ENCODE measurements at places on chromosomes 7 and 10.

DNA sequence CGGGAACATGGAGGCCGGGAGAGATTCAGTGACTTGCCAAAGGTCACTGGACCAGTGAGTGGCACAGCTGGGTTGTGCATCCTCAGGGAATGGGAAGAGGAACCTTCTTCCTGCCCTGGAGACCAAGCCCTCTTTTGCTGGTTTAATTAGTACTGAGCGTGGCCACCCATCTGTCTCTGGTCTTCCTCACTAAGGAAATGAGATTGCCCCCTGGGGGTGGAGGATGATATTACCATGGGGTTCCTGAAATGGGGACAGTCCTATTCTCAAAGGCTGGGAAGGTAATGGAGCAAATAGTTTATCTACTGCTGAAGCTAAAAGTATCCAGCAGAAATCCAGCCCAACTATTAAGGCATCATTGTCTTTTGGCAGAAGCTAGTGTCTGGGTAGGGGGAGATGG, 98.6 kb upstream of the FGFR2 start:
- peak; percentile 6 for DNase-seq

DNA sequence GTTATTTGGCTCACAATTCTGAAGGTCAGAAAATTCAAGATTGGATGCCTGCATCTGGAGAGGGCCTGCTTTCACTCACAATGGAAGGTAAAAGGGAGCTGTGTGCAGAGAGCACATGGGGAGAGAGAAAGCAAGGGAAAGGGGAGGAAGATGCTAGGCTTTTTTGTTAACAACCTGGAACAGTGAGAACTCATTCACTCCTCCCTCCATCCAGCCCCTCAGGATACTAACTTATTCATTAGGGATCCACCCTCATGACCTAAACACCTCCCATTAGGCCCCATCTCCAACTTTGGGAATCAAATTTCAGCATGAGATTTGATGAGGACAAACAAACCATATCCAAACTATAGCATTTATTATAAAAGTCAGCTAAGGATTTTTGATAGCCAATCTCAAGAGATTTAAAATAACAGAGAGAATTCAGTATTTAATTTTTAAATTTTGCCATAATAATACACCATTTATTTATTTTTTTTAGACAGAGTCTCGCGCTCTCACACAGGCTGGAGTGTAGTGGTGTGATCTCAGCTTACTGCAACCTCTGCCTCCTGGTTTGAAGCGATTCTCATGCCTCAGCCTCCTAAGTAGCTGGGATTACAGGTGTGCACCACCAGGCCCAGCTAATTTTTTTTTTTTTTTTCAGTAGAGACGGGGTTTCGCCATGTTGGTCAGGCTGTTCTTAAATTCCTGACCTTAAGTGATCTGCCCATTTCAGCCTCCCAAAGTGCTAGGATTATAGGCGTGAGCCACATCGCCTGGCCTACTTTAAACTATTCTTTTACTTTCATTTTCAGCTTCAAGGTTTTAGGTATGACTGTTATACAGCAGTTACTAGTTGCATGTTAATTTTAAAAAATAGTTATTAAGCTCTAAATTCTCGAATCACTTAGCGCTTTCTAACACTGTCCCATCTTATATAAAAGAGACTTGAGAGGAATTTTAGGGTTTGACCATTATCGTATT, 20.3 kb upstream of the ETV1 start:
- no peak for DNase-seq

- no peak for DNase-seq
Observed at GRCh38 chr10:72043016-72043834, 45.1 kb downstream of the SPOCK2 start.

- DNase-seq = no peak
Observed at GRCh38 chr10:111129363-111129762, 52.5 kb downstream of the ADRA2A start.

DNA sequence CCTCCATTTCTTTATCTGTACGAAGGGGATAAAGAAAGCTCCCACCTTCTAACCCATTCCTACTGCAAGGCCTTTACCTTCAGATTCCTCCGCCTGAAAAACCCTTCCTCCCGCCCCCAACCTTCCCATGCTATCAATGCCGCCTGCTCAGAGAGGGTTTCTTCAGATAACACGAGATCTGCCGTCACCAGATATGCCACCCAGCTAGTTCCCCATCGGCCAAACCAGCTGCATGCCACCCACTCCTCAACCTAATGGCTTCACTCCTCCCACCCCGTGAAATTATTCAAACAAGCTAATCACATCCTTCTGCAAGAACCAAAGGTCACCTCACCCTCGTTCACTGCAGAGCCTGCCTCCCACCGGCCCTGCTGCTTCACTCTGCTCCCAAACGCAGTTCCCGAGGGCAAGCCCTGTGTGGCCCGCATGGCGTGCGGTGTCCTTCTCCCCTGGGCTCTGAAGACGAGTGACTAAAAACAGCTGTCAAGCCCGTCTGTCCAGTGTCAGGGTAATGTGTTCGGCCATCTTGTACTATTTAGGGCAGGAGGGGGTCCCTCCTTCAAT, 46.8 kb upstream of the TMEM213 start:
- no peak for DNase-seq

DNA sequence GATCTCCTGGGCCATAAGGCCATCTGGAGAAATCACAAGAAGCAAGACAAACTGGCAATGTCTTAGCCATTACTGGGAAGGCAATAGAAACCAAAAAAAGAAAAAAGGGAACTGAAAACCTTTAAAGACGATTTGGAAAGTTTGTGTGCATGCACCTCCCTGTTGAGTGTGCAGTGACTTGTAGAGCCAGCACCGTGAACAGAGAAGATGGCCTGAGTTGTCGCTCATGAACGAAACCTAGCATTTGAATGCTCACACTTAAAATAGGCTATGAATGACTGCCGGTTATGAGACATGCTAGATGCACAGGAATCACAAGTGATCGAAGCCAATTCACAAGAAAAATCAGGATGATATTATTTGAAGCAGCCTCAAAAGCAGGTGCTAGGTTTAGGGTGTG, 151.3 kb upstream of the ADO start:
- no peak for DNase-seq

- DNase-seq = no peak
Observed at GRCh38 chr7:36497775-36498174, 108.1 kb downstream of the ANLN start.

GRCh38 chr7:154649434-154649833, 353.5 kb downstream of the PAXIP1 start:
- DNase-seq = no peak

DNA sequence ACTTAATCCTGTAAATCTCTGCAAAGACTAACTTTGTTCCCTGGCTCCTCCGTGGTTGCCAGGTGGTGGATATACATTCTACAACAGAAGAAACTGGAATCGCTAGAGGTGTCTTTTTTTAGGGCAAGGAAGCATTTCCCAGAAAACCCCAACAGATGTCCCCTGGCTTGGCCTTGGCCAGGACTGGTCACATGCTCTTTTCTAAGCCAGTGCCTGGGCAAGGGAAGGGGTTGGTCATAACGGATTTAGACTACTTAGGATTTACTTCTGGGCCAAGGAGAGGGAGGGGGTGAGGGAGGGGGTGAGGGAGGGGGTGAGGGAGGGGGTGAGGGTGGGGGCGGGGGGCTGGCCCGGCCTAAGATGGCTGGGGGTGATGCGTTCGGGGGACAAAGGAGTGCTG, 105.7 kb downstream of the SNX10 start:
- DNase-seq = no peak

- DNase-seq = no peak
Observed at GRCh38 chr7:133528796-133529195, 275.9 kb downstream of the EXOC4 start.

DNA sequence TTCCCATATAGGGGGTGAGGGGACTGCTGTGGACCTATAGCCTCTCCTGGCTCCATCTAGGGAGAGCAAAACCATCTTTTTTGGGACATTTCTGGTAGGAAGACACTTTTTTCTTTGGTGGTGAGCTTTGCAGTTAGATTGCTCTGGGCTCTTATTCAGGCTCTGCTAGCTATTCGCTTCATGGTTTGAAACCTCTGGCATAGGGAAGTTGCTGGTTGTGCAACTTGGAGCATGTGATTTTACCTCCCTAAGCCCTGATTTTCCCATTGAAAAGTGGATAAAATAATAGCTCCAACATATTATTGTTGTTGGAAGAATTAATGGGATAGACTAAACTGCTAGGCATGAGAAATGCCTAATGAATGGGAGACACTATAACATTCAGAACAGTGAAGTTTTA, 69.6 kb downstream of the CYP26A1 start:
- DNase-seq = no peak

DNA sequence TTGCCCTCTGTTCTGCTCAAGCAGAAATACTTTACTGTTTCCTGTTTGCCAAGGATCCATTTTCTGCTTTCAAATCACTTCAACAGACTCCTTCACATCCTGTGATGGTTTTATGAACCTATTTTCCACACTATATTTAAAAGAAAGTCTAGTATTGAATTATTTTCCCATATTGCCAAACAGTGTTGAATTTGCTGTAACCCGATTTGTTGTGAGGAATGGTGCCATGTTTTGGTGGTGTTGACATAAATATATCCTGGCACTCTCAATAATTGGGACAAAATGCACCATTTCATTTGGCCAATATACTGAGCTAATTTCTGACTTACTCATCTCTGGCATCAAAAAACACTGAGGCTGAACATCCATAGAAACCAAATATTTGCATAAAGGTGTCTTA, 615.4 kb upstream of the SEMA3D start:
- DNase-seq = no peak

DNA sequence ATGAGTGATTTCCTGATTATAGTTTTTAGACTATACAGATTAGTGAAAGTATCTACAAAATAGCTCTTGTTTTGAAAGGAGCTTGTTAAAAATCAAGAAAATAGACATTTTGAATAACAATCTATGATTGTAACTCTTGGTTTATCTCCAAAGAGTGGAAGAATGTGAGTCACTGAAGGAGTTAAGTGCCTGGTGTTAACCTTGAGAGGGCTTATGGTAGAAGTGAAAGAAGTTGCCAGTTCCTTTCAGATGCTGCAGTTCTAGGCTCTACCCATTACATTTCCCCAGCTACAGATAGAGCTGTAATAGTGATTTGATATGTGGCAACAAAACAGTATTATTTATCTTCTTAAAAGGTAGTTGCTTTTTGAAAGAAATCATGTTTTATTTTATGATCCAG, 12.7 kb downstream of the NRBF2 start:
- DNase-seq = no peak

DNA sequence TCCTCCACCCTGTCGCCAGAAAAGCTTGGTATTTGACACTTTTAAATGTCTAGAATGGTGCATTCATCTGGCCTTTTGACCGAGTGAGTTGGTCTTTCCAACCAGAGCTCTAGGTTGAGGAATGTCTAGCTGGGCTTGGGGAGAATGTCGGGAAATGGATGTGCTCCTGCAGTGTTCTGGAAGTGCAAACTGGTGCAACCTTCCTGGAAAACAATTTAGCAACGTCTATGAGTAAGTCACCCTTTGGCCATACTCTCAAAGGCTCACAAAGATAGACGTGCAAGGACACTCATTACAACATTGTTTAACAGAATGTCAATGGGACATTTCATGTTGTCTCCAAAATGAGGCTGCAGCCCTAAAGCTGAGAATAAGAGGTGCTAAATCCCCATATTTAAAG, 12.2 kb upstream of the NMT2 start:
- no peak for DNase-seq

DNA sequence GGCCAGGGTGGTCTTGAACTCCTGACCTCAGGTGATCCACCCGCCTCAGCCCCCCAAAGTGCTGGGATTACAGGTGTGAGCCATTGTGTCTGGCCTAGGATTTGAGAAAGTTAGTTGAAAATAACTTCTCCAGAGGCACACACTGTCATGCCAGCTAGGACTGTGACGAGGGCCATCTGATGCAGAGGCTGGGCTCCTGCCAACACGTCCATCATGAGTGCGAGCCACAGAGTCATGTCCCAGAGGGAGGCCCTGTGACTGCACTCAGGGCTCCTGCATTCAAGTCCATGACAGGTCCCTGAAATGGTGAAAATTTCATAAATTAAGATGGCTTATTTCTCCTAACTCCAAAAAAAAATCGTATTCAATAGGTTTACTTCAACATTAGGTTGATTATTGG, 17.1 kb downstream of the C10orf120 start:
- no peak for DNase-seq

- no peak for DNase-seq
Observed at GRCh38 chr7:42492920-42493319, 255.9 kb upstream of the GLI3 start.

DNA sequence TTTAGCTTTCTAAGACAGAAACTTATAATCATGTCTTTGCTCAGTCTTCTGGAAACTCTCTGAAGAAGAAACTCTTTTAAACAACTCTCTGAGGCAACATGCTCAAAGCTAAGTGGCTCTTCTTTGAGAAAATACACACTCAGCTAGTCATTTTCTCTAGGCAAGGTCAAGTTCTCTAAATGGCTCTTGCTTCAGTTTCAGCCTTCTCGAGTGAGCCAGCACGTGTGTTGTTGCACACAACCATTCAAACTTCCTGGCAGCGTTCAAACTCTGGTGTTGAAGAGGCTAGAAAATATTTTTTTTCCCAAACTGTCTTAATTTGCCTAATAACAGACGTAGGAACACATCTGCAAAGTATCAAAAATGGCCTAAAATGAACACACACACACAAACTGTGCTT, 129.1 kb downstream of the THSD7A start:
- DNase-seq = no peak

DNA sequence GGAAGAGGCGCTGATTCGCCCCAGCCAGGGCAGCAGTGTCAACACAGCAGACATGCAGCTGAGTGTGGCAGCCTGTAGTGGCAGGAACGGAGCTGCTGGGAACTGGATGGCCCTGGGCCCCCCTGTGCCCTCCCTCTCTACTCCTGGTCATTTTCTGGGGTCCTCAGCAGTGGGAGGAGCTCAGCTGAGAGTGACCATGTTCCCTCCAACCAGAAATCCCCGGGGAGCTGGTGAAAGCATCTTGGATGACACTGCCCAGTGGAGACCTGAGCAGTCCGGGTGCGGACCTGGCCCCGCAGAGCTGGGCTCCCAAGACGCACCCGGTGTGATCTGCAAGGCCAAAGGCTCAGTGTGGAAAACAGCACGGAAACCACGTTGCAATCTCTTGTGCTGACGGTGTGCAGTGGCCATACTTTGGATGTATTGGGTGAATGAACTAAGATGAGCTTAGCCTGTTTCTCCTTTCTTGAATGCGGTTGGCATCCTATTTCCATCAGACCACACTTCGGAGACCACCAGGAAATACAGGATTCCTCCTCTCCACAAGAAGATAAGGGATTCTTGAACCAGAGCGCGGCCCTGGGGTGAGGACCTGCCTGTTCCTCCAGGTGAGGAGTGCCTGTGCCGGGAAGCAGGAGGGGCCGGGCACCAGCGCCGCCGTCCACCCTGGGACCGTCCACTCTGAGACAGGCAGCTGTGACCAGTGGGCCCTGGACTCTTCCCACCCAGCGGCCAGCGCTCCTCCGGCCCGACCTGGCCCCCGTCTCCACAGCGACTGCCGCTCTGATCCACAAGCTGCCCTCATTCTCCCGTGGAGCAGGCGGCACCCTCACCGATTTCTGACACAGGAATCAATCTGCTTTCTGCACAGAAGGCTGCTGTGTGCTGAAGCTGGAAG, 93.5 kb upstream of the DIP2C start:
- DNase-seq = no peak

GRCh38 chr10:115963848-115964247, 309.2 kb downstream of the GFRA1 start:
- no peak for DNase-seq

Data from activated CD4-positive, alpha-beta T cell treated with anti-CD3 and anti-CD28 coated beads for 24 hours (primary cell).